ENCODE measurements at places on chromosomes 12 and 14. TPM values are rescaled to one million over a fixed set of nuclear protein-coding genes. Genes with fewer than 3 reads are reported as not detected.

The MEG3 gene
- 9.6 TPM for total RNA-seq

The ZCCHC8 gene
- 34.1 TPM for total RNA-seq

The ATL1 gene
- total RNA-seq = 1.3 TPM

The GLS2 gene
- total RNA-seq = 4.3 TPM

The CCDC60 gene
- not detected for total RNA-seq

The COCH gene
- total RNA-seq = 1.3 TPM

The RNF10 gene
- total RNA-seq = 86.0 TPM

The RNASE7 gene
- 0.40 TPM for total RNA-seq

The ADAMTS20 gene
- 1.1 TPM for total RNA-seq

The PPM1H gene
- 10.5 TPM for total RNA-seq

The LRP6 gene
- total RNA-seq = 39.9 TPM

The VPS29 gene
- total RNA-seq = 86.5 TPM

The IFI27L1 gene
- total RNA-seq = 57.2 TPM

The KRT80 gene
- not detected for total RNA-seq

The PIANP gene
- 3.0 TPM for total RNA-seq

The P2RX7 gene
- total RNA-seq = 0.38 TPM

The TAS2R20 gene
- 5.3 TPM for total RNA-seq

The RHOJ gene
- total RNA-seq = not detected

The DEGS2 gene
- total RNA-seq = 0.77 TPM

The ERBB3 gene
- 4.1 TPM for total RNA-seq

The KRT72 gene
- not detected for total RNA-seq

The C12orf54 gene
- 4.9 TPM for total RNA-seq

The TPI1 gene
- total RNA-seq = 771 TPM

The TMX1 gene
- 28.3 TPM for total RNA-seq

The FGD6 gene
- total RNA-seq = 43.6 TPM

The KSR2 gene
- 1.9 TPM for total RNA-seq

The GYS2 gene
- not detected for total RNA-seq

The IFT81 gene
- total RNA-seq = 36.0 TPM

The BEGAIN gene
- 2.0 TPM for total RNA-seq

The SLC35E3 gene
- 5.0 TPM for total RNA-seq

The EGLN3 gene
- 2.6 TPM for total RNA-seq

The CLEC4A gene
- 0.75 TPM for total RNA-seq

The CCDC177 gene
- total RNA-seq = 4.3 TPM

The PPP1R3E gene
- total RNA-seq = 14.3 TPM

The ADAM21 gene
- 1.1 TPM for total RNA-seq

The MSRB3 gene
- total RNA-seq = 13.2 TPM

The TRHDE gene
- not detected for total RNA-seq

The PLA2G1B gene
- 0.78 TPM for total RNA-seq

The PPFIA2 gene
- total RNA-seq = 8.0 TPM

The NRIP2 gene
- 1.1 TPM for total RNA-seq

The PPP4R4 gene
- 9.2 TPM for total RNA-seq

The POLE2 gene
- not detected for total RNA-seq

The RAB15 gene
- 21.5 TPM for total RNA-seq

The WDR89 gene
- 13.6 TPM for total RNA-seq

The OLR1 gene
- not detected for total RNA-seq

The DPPA3 gene
- total RNA-seq = not detected

The LRRC10 gene
- total RNA-seq = 0.39 TPM
